Spleen (tissue), 13 donors: ENCODE measurements at places on chromosomes 16 and 17. TPM values are rescaled to one million over a fixed set of nuclear protein-coding genes. Genes with fewer than 3 reads are reported as not detected.

- no peak for DNase-seq
Measured at GRCh38 chr16:81570151-81570846, 125.7 kb downstream of the CMIP start.

DNA sequence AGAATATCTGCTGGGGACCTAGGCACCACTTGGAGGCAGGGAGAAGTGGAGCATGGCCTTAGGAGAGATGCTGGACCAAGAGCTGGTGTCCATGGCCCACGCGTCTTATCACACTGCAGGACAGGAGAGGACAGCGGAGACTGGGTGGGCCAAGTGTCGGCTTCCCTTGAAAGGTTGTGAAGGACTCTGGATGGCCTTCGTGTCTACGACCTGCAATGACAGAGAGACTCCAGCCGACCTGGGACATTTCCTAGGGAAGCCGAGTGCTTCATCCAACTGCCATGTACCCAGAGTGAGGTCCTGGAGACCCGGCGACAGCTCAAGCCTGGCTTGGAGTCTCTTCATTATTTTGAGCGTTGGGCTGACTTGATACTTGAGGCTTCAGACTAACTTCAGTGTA lies 20.5 kb downstream of the C1QTNF1 start:
- peak; percentile 35 for DNase-seq

The CDH1 gene
- total RNA-seq = 17.2 TPM

The KCNH6 gene
- not detected for total RNA-seq

The SOCS3 gene
- 47.3 TPM for total RNA-seq

GRCh38 chr16:10964891-10965326 lies 20.5 kb downstream of the CLEC16A start:
- DNase-seq = no peak

DNA sequence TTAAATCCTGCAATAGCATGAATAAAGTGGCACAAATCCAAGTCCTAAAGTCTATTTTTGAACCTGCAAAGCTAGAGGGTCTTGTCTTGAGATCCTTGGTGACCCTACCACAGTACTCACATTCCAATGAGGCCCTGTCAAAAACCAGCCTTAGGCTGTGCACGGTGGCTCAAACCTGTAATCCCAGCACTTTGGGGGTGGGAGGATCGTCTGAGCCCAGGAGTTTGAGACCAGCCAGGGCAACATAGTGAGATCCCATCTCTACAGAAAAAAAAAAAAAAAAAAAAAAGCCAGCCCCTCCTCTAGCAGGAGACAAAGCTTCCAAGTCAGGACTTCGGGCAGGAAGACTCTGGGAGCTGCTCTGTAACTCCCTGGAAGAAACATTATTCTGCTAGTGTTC lies 16.3 kb downstream of the CYTH1 start:
- DNase-seq = no peak

DNA sequence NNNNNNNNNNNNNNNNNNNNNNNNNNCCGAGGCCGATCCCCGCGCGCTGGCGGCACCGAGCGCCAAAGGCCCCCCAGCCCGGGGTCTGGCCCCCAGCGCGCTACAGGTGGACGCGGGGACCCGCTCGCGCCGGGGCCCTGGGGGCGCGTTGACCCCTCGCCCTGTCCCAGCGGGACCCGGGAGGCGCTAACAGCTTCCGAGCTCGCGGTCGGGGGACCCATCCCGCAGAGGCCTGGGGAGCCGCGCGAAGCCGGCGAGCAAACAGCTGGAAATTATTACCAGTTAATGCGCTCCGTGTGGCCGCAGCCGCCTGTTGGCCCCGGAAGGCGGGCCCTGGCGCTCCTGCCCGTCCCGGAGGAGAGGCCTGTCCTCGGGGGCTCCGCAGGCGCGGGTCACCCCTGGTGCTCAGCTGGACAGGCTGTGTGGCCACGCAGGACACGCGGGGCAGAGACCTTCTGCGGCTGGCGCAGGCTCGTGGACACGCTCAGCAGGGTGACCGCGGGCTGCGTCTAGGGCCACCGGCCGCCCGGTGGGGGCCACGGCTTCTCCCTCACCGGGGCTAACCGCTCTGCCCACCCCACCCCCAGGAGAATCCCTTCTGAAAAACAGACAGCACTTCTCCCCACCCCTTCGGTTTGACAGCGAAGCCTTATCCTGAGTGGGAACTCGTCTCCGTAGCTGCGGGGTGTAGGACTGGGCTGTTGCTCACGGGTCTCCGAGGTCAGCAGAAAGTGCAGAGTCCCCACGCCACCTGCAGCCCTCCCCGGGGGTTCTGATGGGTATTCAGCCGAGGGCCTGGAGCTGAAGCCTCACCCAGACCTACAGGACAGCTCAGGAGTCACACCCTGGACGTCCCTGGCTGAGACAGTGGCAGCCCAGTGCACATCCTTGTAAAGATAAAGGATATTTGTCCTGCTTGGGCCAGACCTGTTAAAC lies 138.7 kb upstream of the RPH3AL start:
- peak; percentile 92 for DNase-seq

DNA sequence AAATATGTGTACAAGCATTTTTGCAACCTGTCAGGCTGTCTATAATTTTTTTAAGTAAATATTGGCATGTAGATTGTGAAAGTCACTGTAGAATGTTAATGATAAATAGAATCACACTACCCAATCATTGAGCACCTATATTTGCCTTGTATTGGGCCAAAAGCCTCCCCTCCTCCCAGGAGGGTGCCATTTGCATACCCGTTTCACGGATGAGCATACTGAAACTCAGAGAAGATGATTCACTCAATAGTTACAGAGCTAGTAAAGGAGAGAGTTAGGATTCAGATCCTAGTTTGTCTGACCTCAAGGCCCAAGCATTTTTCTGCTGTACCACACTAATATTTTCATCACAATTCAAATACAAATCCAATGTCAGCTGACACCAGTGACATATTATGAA lies 299.7 kb upstream of the CDH11 start:
- DNase-seq = no peak
